ENCODE measurements at places on chromosomes 4 and X.

DNA sequence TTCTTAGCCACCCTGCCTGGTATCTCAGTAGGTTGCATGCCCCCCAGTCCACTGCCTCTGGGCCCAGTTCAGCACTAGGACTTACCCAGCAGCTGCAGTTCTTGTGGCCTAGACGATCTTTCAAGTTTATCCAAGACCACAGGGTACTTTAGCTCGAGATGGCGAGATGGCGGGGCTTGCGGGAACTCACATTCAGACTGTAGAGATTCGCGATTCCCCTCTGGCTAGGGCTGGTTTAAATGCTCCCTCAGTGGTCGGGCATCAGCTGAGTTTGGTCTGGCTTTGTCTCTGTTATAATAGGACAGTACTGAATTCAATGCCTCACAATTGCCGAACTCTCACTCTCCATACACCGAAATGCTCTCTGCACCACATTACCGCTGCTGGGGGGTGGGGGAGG is 18.4 kb upstream of the RFC1 start:
- no peak for DNase-seq

GRCh38 chr4:158810487-158811215 is 41.8 kb downstream of the FNIP2 start:
- DNase-seq = no peak

DNA sequence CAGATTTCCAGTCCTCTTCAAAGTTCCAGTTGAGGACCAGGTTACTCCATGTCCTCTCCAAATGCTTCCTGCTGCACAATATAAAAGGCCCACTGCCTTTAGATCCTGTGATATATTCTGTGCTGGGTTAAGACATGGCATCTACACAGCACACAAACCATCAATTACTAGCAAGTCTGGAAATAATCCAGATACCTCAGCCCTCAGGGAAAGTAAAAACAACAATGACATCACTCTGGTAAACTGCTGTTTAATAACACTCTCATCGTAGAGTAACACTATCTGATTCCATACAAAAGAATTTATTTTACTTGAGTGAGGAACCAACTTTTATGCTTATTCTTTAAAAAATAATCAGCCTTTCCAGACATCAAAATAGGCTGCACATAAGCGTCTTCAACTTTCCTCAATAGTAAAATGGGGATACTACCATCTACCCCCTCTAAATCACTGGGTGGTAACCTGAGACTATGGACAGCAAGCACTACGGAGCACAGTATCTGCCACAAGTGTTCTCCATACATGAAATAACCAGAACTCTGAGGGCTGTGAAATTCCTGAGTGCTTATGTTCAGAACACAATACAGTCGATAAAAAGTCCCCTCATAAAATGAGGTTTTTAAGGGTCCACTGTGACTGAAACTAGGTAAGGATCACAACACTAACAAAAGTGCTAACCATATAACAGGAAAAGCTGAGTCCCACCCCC is 53.4 kb downstream of the ABCG2 start:
- no peak for DNase-seq

- no peak for DNase-seq
Measured at GRCh38 chrX:111649638-111650037, 31.3 kb upstream of the ALG13 start.

GRCh38 chr4:24582235-24582832 is 2.0 kb downstream of the DHX15 start:
- DNase-seq = no peak

- DNase-seq = no peak
Measured at GRCh38 chrX:70664726-70665125, 220.1 kb downstream of the DLG3 start.

DNA sequence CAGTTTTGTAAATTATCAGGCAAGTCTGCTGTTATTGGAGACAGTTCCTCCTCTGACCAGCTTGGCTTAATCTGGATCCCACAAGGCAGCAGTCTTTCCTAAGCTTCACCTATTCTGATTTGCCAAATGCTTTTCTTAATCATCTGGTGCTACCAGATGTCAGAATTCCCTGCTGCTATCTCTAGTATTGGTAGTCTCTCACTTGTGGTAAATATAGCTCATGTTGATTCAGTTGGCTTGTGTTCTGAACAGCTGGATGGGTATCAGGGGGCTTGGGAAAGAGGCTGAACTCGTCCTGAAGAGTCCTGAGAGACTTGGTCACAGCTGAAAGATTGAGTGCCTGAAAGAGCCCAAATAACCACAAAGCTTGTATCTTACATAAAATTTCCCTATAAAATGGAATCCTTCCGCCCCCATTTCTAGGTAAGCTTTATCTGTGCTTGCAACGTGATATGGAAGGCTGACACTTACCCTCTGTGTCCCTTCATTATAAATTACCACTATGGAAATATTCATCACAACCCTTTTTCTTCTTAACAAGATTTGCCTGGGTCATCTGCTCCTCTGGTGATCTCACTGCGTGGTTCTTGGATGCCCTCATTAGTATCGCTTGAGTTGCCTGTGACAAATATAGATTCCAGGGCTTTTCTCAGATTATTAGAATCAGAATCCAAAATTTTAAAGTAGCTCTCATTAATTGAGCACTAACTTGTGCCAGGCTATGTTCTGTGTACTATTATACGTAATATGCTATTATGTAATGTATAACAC is 104.1 kb upstream of the GPRIN3 start:
- no peak for DNase-seq

- DNase-seq = no peak
Measured at GRCh38 chr4:76059750-76060149, 14.8 kb upstream of the ART3 start.

DNA sequence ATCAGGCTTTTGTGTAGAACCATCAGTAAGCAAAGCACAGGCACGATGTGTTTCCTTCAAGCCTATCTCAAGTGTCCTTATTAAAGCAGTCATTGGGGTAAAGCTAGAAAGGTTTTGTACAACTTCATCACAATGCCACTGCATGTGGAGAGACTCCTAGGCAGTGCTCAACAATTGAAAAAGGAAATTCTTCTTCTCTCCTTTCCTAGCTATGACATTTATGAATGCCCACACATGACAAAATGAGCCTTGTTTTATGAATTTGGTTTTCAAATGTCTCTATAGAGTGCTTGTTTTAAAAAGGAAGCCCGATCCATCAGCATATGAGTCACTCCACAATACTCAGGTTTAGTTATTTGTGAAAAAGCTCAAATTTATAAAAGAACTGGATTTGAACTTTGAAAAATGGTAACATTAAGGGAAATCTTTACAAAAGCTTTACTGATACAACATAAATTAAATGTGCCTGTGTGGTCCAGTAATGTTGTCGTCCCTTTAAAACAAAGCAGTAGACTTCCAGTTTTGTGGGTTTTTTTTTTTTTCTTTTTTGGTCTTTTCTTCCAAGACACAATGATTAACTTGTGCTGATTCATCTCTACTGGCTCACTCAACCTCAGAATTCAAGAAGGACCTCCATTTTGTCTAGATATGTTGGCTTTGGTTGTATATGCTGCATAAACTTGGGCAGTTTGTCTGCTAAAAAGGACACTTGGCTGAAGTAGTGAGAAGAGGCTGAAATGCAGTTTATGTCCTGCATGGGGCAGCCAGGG is 273.8 kb downstream of the GASK1B start:
- no peak for DNase-seq

DNA sequence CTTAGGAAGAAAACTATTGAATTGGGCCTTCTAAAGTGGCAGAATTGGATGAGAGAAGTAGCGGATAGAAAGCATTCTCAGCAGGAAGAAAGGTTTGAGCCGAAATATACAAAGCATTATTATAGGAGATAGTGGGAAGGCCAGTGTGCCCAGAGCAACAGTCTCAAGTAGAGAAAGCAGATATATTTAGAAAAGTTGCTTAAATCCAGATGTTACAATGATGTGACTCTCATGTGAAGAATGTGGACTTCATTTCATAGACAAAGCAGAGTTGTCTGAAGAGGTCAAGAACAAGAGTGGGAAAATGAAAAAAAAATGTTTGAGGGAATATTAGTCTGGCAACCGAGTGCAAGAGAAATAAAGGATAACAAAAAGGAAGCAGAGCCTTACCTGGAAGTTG is 66.9 kb downstream of the SYNPO2 start:
- no peak for DNase-seq

DNA sequence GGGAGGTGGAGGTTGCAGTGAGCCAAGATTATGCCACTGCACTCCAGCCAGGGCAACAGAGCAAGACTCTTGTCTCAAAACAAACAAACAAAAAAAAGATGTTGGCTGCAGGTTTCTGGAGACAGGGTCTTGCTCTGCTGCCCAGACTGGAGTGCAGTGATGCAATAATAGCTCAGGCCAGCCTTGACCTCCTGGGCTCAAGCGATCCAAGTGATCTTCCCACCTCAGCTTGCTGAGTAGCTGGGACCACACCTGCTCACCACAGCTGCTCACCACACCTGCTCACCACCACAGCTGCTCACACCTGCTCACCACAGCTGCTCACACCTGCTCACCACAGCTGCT is 29.9 kb upstream of the CPLX1 start:
- DNase-seq = no peak

Measured in stimulated activated CD8-positive, alpha-beta memory T cell treated with anti-CD3 and anti-CD28 coated beads, Interleukin-4, amount 100 ng/mL, for 1 hour (primary cell).